PC-3 (cell line): ENCODE measurements at places on chromosomes 3 and 15. TPM values are rescaled to one million over a fixed set of nuclear protein-coding genes. Genes with fewer than 3 reads are reported as not detected.

EXD1 gene
- not detected in 2 replicates for total RNA-seq

AP4E1 gene
- total RNA-seq: 4.7 and 6.0 TPM in 2 replicates

PROK2 gene
- total RNA-seq: not detected in 2 replicates

CASR gene
- total RNA-seq: not detected in 2 replicates

RPP25 gene
- total RNA-seq: 6.6 and 7.1 TPM in 2 replicates
